T47D (cell line): ENCODE measurements at places on chromosomes 3 and 15.

GRCh38 chr15:96107916-96108315 lies 222.6 kb upstream of the NR2F2 start:
- DNase-seq, result no peak

- no peak for DNase-seq
These were observed 268.2 kb upstream of the LYSMD4 start for GRCh38 chr15:100001405-100001804.

DNA sequence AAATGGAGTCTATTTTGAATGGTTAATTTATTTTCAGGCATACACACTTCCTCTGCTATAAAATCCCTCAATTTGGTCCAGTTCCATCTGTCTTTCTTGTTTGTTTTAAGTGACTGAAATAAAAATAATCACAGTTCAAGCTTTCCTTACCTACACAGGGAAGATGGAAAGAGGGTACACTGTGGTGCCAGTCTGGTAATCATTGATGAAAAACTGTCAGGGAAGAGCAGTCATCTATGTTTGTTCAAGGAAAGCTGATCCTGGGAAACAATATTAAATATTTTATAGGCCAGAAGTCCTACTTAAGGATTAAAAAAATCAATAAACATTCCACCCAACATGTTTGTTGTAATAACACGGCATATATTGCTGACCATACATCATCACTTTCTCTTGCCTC lies 115.2 kb upstream of the KCNMB2 start:
- no peak for DNase-seq

DNA sequence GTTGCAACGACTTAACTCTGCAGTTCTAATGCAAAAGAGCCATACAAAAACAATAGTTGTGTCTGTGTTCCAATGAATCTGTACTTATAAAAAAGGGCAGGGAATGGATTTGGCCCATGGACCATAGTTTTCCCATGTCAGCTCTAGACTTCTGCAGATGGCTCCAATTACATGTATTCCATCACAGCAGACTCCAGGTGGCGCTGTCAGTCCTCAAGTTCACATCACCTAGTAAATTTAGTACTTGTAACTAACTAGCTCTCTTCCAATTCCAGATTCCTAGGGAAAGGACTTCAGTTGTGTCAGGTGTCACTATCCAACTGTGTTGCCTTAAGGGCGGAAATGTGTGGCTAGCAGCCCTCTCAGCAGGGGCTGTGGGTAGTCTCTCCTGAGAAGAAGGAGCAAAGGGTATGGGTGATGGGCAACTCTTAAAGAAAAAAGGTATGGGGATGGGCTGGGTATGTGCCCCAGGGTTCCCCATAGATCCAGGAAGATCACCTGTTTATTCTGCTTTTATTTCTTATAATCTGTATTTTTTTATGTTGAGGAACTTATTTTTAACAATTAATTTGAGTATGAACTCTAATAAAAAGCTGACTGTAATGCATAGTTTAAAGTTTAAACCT lies 36.2 kb downstream of the BBS4 start:
- DNase-seq, result peak; percentile 27

- no peak for DNase-seq
These were observed 64.4 kb downstream of the ZNF609 start for GRCh38 chr15:64524778-64525177.

- DNase-seq, result no peak
These were observed 6.0 kb downstream of the PLA2G4F start for GRCh38 chr15:42150219-42150970.

DNA sequence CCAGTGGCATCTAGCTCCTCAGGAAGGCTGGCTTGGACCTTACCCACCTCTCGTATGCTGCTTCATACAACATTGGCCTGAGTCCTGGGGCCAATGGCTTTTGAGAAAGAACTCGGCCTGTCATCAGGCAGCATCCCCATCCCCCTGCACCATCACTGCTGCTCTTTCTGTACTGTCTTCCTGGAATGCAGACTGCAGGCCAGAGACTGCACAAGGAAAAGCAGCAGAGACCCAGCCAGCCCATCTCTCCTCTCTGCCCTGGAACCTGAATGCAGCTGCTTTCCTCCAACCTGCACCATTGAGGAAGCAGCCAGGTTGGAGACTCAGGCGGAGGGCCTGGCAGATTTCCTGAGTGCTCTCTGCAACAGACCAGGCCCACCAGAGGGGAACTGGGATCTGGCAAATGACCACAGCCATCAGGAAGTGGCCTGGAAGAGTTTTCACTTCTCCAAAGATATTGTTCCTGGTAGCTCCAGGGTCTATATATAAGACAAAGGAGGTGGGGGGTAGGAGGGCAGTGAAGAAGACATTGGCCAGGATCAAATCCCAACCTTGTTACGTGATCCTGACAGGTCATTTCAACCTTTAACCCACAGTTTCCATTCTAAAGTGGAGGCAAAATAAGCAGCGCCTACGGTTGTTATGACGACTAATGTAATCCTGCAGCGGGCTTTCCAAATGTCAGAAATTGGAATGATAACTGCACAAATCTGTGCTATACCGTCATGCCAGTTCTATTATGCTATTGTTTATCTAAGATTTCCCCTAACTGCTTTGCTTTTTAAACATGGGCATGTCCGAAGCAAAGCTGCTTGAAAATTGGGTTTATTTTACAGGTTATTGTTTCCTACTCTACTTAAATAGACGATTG lies 24.4 kb upstream of the RAB7A start:
- no peak for DNase-seq

GRCh38 chr3:139378587-139379241 lies 10.7 kb downstream of the COPB2 start:
- DNase-seq, result no peak

DNA sequence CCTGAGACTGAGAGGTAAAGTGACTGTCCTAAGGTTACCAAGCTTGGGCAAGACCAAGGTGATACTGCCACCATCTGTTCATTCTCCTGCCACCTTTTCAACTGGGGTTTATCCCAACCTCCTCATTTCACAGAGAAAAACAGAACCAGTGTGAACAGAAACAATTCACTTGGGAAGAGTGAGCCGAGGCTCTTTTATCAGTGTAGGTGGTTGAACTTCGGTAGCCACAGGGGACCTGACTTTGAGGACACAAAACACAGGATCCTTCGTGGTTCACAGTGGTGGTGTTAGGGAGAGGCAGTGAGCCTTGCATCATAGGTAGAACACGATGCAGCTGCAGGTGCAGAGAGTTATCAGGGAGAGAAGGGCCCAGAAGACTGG lies 72.8 kb upstream of the ICE2 start:
- no peak for DNase-seq
